ENCODE measurements at places on chromosomes 3 and 15.

DNA sequence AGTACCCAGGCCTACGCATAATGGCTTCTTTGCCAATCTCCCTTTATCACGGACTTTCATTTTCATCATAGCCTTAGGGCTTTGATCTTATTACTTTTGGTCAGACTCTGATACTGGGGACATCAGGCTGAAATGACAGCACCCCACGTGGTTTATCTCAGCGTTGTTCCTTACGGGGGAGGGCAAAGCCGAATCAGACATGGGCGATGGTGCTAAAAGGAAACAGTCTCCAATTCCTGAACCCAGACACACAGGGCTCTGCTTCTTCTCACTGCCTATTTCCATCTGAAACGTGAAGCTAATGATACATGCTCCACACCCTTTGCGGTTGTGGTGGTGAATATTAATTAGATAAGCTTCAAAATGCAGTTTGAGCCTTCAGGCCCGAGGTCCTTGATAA, 59.4 kb upstream of the CD47 start:
- H3K36me3 ChIP-seq: no peaks in the 10 kb centered on the region
- H3K4me3 ChIP-seq: no peak overlapping the region
- no peaks in the 10 kb centered on the region for H3K4me1 ChIP-seq
- no peak for DNase-seq

- no peaks in the 10 kb centered on the region for H3K36me3 ChIP-seq
- H3K4me3 ChIP-seq: no peak overlapping the region
- H3K27ac ChIP-seq: no peak overlapping the region
Measured at GRCh38 chr3:135324301-135324700, 529.2 kb downstream of the EPHB1 start.

GRCh38 chr3:1962396-1963088, 136.1 kb upstream of the CNTN4 start:
- H3K36me3 ChIP-seq: no peaks in the 10 kb centered on the region
- H3K4me1 ChIP-seq: no peaks in the 10 kb centered on the region
- no peaks in the 10 kb centered on the region for H3K27me3 ChIP-seq
- no peak for DNase-seq

GRCh38 chr15:31302029-31302657, 24.5 kb upstream of the KLF13 start:
- no peaks in the 10 kb centered on the region for H3K27me3 ChIP-seq
- H3K36me3 ChIP-seq: no peaks in the 10 kb centered on the region
- DNase-seq: no peak
- no peak overlapping the region for H3K27ac ChIP-seq
- H3K4me1 ChIP-seq: peaks cover 19% of the 10 kb centered on the region

DNA sequence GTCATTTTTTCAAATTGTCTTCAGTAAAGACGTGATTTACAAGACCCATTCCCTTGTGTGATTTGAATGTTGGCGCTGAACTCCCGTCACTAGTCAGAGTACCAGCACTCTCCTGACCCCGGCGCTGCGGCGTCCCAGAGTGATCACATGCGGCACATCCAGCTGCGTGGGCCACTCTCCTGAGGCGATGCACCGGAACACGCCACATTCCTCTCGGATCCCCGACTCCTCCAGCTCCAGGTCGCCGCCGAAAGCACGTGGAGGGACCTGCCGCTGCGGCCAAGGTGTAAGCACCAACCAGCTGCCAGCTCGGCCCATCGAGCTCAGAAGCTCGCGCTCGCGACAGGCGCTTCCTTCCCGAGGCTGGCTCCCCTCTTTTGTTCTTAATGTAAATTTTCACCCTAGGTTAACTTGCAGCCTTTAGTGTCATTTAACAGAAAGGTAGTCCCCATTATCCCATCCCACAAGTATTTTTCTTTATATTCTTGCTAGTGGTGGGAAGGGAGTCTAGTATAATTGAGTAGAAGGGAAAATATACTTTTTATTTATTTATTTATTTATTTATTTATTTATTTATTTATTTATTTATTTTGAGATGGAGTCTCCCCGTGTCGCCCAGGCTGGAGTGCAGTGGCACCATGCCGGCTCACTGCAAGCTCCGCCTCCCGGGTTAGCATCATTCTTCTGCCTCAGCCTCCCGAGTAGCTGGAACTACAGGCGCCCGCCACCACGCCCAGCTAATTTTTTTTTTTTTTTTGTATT, 61.7 kb upstream of the VGLL3 start:
- H3K27ac ChIP-seq: no peak overlapping the region
- no peaks in the 10 kb centered on the region for H3K4me1 ChIP-seq
- H3K36me3 ChIP-seq: no peaks in the 10 kb centered on the region

- H3K27ac ChIP-seq: no peak overlapping the region
- H3K4me1 ChIP-seq: no peaks in the 10 kb centered on the region
- no peak for DNase-seq
- no peaks in the 10 kb centered on the region for H3K27me3 ChIP-seq
Measured at GRCh38 chr15:79595306-79595705, 163.2 kb downstream of the MINAR1 start.

DNA sequence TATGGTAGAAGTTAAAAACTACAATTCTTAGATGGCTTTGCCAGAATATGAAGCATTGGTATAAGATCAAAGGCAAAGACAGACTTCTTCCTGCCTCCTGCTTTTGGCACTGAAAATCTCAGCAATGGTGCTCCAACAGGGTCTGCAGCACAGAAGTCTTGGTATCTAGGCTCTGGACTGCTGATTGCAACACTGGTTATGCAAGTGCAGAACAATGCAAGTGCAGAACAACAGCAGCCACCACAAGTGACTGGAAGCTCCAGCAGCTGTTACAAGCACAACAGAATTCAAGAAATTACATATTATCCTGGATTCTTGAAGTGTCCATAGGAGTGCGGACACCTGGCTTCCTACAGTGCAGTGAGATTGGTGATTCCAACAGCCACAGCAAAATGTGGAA, 33.7 kb downstream of the ZBTB20 start:
- H3K36me3 ChIP-seq: no peaks in the 10 kb centered on the region
- no peaks in the 10 kb centered on the region for H3K27me3 ChIP-seq
- no peak for DNase-seq
- H3K4me3 ChIP-seq: no peak overlapping the region

DNA sequence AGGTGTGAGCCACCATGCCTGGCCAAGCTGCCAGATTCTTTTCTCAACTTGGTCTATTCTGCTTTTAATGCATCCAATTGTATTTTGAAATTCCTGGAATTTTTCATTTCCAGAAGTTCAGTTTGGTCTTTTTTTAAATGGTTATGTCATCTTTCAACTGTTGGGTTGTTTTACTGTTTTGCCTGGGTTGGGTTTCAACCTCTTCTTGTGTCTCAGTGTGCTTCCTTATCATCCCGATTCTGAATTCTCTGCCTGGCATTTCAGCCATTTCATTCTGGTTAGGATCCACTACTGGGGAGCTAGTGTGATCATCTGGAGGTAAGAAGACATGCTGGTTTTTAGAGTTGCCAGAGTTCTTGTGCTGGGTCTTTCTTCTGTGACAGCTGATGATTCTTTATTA, 61.5 kb downstream of the LRRC49 start:
- no peak overlapping the region for H3K27ac ChIP-seq
- DNase-seq: no peak
- no peaks in the 10 kb centered on the region for H3K27me3 ChIP-seq
- no peak overlapping the region for H3K4me3 ChIP-seq

GRCh38 chr3:40167958-40168357, 141.5 kb upstream of the EIF1B start:
- no peak for DNase-seq
- no peaks in the 10 kb centered on the region for H3K27me3 ChIP-seq
- H3K4me3 ChIP-seq: no peak overlapping the region
- H3K36me3 ChIP-seq: no peaks in the 10 kb centered on the region
- no peaks in the 10 kb centered on the region for H3K4me1 ChIP-seq

DNA sequence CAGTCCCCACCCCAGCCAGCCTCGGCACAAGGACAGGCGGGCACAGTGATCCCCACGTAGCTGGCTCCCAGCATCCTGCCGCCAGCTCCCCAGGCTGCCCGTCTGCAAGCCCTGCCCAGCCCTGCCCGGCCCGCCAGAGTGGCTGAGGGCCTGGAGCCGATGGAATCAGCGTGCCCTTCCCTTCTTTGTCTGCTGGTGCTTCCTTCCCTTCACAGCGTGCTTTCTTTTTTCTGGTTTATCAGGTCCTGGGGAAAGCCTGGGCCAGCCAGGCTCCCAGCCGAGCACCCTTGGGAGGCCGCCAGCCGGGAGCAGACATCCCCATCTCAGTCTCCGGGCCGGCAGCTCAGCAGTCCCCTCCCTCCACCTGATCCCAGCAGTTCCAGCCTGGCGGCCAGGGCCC, 54.7 kb upstream of the SMAD6 start:
- H3K4me3 ChIP-seq: no peak overlapping the region
- no peak for DNase-seq
- H3K4me1 ChIP-seq: peaks cover 6% of the 10 kb centered on the region
- H3K36me3 ChIP-seq: no peaks in the 10 kb centered on the region
- no peaks in the 10 kb centered on the region for H3K27me3 ChIP-seq
